ENCODE measurements at places on chromosomes 5 and 9.

DNA sequence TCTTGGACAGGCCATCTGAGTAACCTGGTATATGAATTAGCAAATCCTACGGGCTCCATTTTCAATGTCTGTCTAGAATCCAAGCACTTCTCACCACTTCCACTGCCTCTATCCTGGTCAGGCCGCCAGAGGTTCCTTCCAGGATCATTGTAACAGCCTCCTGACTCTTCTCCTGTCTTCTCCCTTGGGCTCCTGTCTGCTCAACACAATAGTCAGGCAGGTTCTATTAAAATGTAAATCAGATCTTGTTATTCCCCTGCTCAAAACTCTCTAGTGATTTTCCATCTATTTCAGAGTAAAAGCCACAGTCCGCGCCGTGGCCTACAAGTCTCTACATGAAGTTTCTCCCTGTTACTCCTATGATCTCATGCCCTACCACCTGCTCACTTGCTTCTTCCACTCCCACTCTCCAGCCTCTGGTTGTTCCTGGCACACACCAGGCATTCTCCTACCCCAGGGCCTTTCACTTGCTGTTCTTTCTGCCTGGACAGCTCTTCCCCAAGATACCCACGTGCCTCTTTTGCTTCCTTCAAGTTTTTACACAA, 21.7 kb downstream of the ZNF366 start:
- DNase-seq: no peak

GRCh38 chr5:82985763-82986162, 91.4 kb downstream of the TMEM167A start:
- no peak for DNase-seq

DNA sequence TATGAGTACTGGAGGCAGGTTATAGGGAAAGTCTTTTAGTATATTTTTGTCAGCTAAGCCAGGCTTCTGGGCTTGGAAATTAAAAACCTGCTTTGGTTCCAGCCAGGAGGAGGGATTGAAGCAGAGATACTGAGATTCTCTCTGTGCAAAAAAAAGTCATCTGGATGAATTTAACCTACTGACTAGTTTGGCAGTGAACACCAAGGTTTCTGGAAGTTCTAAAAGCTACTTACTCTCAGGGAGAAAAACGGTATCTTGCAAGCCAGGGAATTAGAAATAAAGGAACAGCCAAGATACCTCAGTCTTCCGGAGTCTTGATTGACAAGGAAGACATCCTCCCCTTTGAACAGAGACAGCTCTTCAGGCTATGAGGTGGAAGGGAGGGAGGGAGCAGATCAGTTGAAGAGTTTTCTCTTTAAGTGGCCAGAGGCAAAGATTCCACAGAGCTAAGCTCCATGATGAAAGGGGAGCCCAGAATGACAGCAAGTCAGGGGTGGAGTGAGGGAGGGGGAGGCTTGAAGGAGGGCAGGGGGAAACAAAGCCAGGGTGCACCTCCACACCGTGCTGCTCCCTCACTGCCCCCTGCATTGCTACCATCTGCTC, 8.3 kb upstream of the ZBTB34 start:
- no peak for DNase-seq

GRCh38 chr5:74471875-74472274, 168.7 kb downstream of the ENC1 start:
- DNase-seq: no peak

DNA sequence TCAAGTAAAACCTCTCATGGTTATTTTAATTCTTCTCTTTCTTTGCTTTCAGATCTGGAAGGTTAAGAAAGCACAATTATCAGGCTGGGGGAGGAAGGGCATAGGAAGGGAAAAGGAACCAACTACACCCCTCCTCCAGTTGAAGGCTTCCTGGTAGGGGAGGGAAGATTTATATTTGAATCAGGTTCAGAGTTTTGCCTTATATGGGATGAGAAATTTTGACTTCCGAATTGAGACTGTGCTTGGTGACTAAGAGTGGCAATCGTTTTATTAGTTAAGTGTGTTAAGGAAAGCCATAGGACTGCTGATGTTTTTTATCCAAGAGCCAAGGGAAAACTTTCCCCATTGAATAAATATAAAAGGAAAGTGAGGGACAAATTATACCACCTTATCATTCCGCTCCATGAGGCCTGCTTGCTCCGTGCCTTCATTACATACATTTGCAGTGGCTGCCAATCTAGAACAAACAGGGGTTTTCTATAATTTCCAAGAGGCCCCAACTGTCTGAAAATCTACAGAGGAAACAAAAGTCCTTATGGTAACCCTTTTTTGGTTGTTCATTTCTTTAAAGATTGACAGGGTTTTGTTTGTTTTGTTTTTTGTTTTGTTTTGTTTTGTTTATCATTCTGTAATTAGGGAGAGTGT, 115.7 kb upstream of the EPB41L4A start:
- no peak for DNase-seq

GRCh38 chr5:137466889-137467288, 32.2 kb downstream of the SPOCK1 start:
- no peak for DNase-seq

GRCh38 chr9:86975606-86976005, 28.3 kb upstream of the GAS1 start:
- no peak for DNase-seq

- DNase-seq: no peak
Measured at GRCh38 chr5:44388321-44389089, 715 bp downstream of the FGF10 start.

DNA sequence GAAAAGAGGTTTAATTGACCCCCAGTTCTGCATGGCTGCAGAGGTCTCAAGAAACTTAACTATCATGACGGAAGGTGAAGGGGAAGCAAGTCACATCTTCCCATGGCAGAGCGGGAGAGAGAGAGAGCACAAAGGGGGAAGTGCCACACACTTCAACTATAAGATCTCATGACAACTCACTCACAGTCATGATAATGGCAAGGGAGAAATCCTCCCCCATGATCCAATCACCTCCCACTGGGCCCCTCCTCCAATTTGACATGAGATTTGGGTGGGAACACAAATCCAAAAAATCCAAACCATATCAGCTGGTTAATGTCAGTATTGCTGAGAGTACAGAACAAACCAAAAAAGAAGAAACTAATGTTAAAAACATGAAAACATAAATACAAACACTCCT, 120.2 kb downstream of the STARD4 start:
- DNase-seq: no peak
